ENCODE measurements at places on chromosomes 16 and 17. TPM values are rescaled to one million over a fixed set of nuclear protein-coding genes. Genes with fewer than 3 reads are reported as not detected.
A peak's percentile ranks its signal among the peaks of the same experiment; 100 is the strongest.

DNA sequence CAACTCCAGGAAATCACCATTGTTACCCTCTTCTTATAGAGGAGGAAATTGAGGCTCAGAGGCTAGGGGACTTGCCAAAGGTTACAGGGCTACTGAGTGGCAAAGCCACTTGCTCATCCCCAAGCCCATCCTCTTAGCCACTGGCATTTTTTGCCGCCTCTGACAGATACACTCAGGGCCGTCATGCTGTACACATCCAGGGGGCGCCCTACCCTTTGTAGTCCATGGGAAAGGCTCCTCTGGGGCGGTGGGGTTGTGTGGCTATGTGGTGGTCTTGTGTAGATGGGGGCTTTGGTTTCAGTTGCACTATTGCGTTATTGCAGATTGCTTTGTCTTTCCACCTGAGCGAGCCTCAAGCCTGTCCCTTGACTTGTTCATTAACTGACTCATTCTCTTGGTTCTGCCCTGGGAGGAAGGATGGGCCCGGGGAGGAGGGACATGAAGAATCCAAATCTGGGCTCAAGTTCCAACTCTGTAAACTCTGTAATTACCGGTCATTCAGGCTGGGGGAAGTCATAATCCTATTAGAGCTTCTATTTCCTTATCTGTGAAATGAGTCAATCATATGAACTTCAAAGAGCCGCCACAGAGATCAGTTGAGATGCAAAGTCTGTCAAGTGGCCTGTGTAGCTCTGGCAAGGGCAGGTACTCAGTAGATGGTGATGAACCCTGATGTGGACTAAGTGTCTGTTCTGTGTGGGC is 2.8 kb downstream of the NOS2 start:
- H3K4me1 ChIP-seq: no peaks in the 10 kb centered on the region
- H3K27me3 ChIP-seq: peaks cover 55% of the 10 kb centered on the region
- no peak overlapping the region for H3K27ac ChIP-seq

GRCh38 chr16:67783353-67783725 is 23.0 kb downstream of the RANBP10 start:
- no peaks in the 10 kb centered on the region for H3K27me3 ChIP-seq
- peaks cover 8% of the 10 kb centered on the region for H3K36me3 ChIP-seq
- no peaks in the 10 kb centered on the region for H3K4me1 ChIP-seq
- no peak for DNase-seq
- no peak overlapping the region for H3K27ac ChIP-seq

DNA sequence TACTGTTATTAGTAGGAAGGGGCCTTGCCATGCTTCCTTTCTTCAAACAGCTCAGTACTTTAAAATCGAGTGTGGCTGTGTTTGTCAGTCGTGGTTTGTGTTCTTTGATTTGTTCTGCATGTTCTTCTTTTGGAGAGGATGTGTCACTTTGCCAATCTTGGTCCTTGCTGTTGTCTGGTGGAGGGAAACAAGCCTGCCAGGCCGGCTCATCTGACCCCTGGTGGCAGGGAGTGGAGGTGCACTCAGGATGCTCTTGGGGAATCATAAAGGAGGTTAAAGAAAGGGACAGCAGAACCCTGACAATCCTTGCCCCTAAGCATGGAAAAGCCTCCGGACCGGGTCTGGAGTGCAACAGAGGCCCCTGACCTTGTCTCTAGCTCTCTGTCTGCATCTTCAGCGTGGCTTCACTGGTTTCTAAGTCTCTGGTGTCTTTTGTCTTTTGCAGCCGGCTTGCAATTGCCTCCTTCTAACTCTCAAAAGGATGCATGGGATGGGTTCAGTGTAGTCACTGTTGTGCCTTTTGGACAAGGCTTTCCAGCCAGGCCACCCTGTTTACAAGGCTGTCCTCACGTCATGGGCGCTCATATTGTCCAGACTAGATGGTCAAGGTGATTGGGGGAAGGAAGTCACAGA is 135.8 kb downstream of the WWOX start:
- H3K4me1 ChIP-seq: peaks cover 34% of the 10 kb centered on the region
- no peaks in the 10 kb centered on the region for H3K27me3 ChIP-seq
- H3K27ac ChIP-seq: peak overlapping the region; percentile 3
- peak; percentile 76 for DNase-seq
- H3K4me3 ChIP-seq: no peak overlapping the region
- no peaks in the 10 kb centered on the region for H3K36me3 ChIP-seq

DNA sequence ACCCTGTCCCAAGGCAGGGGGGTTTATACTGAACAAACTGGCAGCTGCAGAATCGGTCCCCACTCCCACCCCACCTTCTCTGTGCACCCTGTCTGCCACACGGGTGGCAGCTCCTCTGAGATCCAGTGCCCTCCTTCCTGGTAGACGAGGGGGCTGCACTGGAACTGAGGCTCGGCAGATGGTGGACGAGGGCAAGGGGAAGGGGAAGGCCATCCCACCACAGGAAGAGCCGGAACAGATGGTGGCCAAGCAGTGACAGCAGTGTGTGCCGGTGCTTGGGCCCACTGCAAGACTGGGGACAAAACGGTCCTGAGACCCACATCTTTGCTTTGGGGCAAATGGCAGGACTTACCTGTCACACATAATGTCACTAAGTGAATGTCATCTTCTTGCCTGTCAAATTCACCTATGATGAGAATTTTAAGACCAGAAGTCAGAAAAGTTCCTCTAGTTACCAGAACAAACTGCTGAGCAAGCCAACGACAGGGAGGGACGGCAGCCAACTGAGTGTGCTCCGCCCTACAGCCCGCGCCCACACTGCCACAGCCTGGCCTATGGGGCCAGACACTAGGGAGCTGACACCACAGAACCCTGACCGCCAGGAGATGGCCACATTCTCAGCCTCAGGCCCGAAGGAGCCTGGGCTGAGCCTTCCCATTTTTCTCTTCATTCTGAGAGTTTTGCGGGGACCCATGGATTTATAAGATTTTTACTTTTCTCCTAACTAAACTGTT is 14.4 kb downstream of the NTAN1 start:
- no peak for DNase-seq
- peaks cover 4% of the 10 kb centered on the region for H3K4me1 ChIP-seq
- H3K36me3 ChIP-seq: peaks cover 13% of the 10 kb centered on the region
- no peak overlapping the region for H3K4me3 ChIP-seq
- peak overlapping the region; percentile 68 for H3K27ac ChIP-seq

- no peaks in the 10 kb centered on the region for H3K27me3 ChIP-seq
- DNase-seq: no peak
- H3K36me3 ChIP-seq: no peaks in the 10 kb centered on the region
These were observed 95.2 kb upstream of the SMIM36 start for GRCh38 chr17:55606488-55606815.

GRCh38 chr17:28967221-28968135 is 16.2 kb upstream of the PHF12 start:
- H3K4me3 ChIP-seq: no peak overlapping the region

DNA sequence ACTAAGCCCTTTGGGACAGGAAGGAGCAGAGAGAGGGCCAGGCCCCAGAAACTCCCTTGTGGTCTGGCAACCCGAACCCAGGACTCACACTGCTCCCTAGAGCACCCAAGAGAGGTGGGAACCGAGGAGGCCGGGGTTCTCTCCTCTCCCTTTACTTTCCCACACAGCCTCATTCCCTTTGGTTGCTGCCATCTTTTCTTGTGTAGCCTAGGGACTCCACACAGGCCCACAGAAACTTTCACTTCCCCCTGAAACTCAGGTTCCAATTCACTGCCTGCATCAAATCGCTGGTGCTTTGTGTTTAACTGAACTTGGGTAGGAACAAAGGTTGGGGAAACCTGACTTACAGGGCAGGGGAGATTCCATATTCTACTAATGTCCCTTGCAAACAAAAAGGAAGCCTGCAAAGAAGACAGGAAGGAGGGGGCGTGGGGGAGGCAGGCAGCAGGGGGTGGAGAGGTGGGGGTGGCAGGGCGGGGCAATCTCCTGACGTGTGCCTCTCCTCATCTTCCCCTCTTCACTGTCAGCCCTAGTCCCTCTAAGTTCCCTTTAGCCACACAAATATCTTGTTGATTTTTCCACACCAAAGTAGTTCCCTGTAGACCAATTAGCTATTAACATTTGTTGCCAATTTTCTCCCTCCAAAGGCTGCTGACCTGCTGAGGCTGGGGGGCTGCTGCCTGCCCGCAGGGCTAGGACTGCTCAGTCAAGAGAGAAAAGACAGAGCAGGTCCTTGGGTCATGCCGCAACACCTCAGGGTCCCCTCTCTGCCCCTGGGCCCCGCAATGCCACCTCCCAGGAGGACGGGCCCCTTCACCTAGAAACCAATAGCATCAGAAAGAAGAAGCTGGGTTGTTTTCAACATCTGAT is 8.0 kb downstream of the ST3GAL2 start:
- no peaks in the 10 kb centered on the region for H3K36me3 ChIP-seq
- H3K27me3 ChIP-seq: no peaks in the 10 kb centered on the region
- peaks cover 49% of the 10 kb centered on the region for H3K4me1 ChIP-seq
- peak overlapping the region; percentile 59 for H3K4me3 ChIP-seq

GRCh38 chr17:7108560-7108925 is 6.1 kb downstream of the ASGR2 start:
- no peak overlapping the region for H3K4me3 ChIP-seq
- no peak for DNase-seq
- no peak overlapping the region for H3K27ac ChIP-seq
- peaks cover 7% of the 10 kb centered on the region for H3K27me3 ChIP-seq
- peaks cover 4% of the 10 kb centered on the region for H3K4me1 ChIP-seq
- H3K36me3 ChIP-seq: no peaks in the 10 kb centered on the region

DNA sequence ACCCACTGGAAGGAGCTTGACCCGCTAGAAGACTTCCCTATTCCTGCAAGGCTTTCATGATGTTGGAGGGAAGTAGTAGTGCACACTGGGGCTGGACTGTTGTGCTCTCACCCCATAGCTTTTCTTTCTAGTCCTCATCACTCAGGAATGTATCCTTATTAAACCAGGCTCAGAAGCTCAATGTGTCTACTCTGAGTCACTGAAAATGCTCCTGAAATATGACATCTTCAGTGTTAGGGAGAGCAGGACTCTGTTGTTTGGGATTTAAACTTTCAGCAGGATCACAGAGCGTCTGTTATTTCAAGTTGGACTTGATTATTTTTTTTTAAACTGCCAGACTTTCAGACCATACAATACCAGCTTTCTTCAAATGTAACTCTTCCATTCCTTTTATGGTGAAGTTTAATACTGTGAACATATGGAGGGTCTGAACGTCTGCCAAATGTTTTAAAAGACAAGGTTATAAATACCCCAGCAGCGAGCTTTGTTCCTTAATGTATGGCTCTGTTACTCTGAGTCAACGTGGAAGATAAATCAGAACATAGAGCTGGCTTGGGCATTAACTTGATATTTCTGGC is 257.5 kb downstream of the CDH11 start:
- H3K36me3 ChIP-seq: no peaks in the 10 kb centered on the region
- no peak overlapping the region for H3K4me3 ChIP-seq
- no peaks in the 10 kb centered on the region for H3K4me1 ChIP-seq
- H3K27me3 ChIP-seq: peaks cover 3% of the 10 kb centered on the region
- DNase-seq: no peak

DNA sequence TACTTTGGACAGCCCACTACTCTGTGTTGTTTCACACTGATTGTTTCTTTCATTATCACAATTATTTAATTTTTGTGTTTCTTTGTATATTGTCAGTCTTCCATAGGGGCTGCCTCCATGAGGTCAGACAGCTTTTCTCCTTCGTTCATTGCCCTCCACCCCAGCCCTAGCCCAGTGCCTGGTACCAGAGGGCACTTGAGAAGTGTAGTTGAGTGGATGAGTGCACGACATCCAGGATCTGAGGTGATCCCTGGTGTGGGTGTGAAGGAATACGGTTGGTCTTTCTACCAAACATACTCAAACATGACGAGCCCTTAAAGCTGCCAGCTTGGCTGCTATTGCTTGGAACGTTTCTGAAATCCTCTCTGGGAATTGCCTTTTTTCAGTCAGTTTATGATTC is 37.9 kb downstream of the DHRS7B start:
- no peak for DNase-seq
- H3K4me1 ChIP-seq: peaks cover 10% of the 10 kb centered on the region
- no peak overlapping the region for H3K27ac ChIP-seq
- H3K36me3 ChIP-seq: no peaks in the 10 kb centered on the region

SETD6 gene
- 36.5 TPM for total RNA-seq

PRSS33 gene
- 0.39 TPM for total RNA-seq

ADGRG3 gene
- total RNA-seq: not detected

MYO15A gene
- total RNA-seq: 1.8 TPM
